Fibroblast of the aortic adventitia (primary cell): ENCODE measurements at places on chromosomes 4 and X.

DNA sequence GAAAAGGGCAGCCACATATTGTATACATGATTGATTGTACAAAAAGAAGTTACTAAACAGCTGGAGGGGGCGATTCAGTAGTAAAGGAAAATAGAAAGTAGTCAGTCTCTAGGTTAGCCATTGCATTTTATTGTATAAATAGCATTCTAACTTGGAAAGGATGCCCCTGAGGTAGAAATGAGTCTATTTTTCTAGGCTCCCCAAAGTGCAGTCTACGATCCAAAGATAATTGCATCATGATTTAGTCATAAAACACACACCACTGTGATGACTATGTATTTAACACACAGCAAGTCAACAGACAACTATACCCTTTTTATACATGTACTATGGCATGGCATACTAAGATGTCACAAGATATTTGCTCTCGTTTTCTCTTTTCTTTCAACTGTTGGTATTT, 204.9 kb downstream of the APBB2 start:
- peak; percentile 75 for DNase-seq

GRCh38 chr4:157674699-157675098, 454.2 kb downstream of the GRIA2 start:
- no peak for DNase-seq

DNA sequence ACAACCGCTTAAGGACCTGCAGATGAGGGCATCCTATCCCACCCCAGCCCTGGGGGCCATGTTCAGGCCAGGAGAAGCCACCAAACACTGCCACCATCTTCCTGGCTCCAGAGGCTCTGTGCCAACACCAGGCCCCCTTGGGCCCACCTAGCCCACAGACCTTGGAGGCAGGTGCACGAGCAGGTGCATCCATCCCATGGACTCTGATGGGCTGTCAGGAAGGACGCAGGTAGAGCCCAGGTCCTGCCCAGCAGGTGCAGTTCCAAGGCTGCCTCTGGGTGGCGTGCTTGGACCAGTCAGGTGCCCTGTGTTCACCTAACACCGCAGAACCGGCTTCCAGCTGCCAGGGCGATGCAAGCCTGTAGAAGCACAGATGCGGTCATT, 22.8 kb upstream of the PDE6B start:
- DNase-seq = no peak

GRCh38 chr4:89755220-89755619, 81.7 kb downstream of the SNCA start:
- DNase-seq = peak; percentile 4

- DNase-seq = no peak
These were observed 91.5 kb upstream of the ANKRD50 start for GRCh38 chr4:124804041-124804440.

DNA sequence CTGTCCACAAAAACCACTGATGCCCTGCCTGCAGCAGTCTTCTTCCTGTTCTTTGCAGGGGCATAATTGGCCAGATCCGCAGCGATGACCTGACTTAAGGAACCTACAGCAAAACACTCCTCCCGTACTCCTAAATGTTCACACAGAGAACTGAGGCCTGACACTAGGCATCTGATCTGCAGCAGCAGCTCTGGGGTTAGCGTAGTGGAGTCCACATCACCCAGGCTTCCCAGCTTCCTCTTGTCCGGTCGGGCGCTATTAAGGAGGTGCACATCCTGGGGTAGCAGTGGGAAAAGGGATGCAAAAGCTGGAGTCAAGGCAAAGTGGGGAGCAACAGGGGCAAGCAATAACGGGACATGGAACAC, 758 bp downstream of the SCFD2 start:
- DNase-seq = peak; percentile 23

DNA sequence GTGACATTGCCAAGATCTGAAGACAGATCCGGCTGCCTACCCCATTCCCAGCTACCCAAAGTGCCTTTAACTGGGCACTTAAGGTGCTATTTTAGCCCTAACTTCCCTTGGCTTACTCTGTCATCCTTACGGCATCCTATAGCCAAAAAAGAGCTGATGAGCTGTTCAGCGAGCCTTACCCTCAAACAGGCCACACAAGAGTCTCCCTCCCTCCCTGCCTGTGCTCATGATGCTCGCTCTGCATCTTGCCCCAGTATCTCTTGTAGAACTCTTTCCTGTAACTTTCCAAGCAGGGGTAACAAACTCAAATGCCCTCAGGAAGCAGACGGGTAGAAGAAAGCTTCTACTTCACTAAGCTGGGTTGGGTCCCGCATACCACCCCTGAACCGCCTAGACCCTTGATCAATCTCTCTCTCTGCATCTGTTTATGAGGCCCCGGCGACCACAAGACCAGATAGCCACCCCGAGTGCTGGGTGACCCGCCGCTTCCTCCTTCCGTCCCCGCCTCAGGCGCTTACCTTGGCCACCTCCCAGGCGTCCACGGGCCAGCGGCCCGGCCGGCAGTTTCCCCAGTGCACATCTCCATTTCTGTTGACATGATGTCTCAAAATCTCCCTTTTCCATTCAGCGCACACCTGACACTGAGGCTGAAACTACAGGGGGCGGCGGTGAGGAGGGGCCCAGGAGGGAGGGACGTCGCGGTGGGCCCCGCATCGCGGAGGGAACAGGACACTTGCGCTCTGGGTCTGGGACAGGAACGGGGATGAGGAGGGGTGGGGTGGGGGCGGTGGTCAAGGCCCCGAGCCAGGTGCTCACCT, 663 bp downstream of the CXorf38 start:
- DNase-seq = peak; percentile 33

- no peak for DNase-seq
These were observed 56.5 kb downstream of the PRDM5 start for GRCh38 chr4:120865985-120866384.

GRCh38 chr4:37665333-37666320, 20.5 kb downstream of the RELL1 start:
- DNase-seq = no peak

- DNase-seq = peak; percentile 2
These were observed 1.4 kb downstream of the RAI2 start for GRCh38 chrX:17859609-17860178.

DNA sequence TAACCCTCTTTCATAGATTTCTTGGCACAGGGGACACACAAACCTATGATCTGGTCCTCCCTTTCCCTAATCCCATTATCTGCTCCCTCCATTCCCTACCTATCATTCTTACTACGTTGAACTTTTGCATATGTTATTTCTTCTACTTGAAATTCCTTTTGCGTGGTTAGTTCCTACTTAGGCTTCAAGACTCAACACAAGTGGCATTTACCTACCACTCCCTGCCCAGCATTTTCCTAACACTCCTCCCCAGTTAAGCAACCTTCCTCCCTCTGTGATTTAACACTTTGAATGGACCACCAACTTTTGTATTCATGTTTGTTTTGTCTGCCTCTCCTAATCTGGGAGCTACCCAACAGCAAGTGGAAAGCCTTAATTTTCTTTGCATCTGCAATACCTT, 1113.7 kb downstream of the STIM2 start:
- DNase-seq = no peak

GRCh38 chr4:20043991-20044390, 207.7 kb upstream of the SLIT2 start:
- DNase-seq = no peak

- DNase-seq = no peak
These were observed 77.3 kb downstream of the ARSJ start for GRCh38 chr4:113901994-113902787.

DNA sequence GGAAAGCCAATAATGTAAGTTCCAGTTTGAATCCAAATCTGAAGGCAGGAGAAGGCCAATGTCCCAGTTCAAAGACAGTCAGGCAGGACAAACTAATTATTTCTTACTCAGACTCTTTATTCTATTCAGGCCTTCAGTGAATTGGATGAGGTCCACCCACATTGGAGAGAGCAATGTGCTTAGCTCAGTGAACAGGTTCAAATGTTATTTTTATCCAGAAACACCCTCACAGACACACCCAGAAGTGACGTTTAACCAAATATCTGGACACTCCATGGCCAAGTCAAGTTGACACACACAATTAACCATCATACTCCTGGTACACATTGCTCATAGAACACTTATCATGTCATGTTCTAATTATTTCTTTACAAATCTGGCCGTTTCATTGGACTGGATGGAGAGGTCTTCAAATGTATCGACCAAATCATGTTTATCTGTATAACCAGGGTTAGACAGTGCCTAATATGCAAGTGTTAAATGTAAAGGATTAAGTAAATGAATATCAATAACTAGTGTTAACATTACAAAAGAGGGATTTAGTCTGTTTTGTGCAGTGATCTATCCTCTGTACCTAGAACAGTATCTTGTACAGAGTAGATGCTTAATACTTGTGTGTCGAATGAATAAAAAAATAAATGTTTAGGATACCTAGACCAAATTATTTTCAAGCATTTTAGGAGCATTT, 27.1 kb upstream of the XK start:
- no peak for DNase-seq

DNA sequence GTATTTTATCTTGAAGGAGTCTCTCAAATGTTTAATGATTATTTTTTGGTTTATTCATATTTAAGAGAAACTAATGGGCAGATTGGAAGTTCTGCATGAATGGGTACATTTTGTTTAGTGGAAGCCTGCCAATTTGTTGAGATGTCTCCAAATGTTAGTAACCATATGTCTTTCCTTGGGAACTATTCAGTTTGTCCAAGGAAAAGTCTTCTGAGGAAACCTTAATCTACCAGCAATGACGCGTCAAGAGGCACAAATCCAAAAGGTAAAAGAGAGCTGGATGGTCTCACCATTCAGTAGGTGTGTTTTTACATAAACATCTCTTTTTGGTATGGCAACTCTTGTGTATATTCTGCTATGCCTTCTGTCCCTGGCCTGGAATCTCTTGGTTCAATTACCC, 37.4 kb upstream of the NDST3 start:
- DNase-seq = no peak

DNA sequence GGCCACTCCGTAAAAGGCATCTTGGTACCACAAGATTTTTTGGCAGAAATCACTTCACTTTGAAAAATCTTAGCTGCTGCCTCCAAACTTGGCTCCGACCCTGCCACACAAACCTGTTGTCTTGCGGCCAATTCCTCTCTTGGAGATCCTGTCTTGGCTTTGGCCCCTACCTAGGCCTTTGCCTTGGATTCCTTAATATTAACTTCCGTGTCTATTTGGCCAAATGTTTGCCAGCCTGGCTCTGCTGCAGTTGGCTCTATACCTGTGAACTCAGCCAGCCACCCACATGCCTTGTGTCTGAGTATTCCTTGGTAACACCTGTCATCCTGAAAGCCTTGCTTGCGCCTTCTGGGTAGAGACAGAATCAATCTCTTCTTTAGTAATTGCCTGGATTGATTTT, 12.5 kb downstream of the GRXCR1 start:
- DNase-seq = no peak

GRCh38 chrX:75893281-75893680, 108.2 kb upstream of the MAGEE2 start:
- no peak for DNase-seq

- peak; percentile 83 for DNase-seq
These were observed 290.7 kb upstream of the TENM3 start for GRCh38 chr4:181952478-181952877.

- no peak for DNase-seq
These were observed 380.6 kb upstream of the MAGEB2 start for GRCh38 chrX:29834764-29835163.

DNA sequence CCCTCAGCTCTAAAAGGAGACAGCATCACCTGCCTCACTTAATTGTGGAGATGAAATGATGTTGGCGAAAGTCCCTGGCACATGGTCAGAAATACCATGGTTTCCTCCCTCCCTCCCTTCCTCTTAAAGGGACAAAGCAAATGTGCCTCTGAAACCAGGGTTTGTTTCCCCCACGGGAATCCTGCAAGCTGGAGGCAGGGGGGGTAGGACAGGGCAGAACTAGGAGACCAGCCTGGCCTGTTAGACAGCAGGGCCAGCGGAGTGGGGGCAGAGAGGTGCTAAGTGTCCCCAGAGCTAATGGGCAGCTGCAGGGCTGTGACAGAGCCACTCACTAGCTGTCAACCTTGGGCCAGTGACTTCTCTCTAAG, 5.7 kb downstream of the RTL5 start:
- peak; percentile 23 for DNase-seq

DNA sequence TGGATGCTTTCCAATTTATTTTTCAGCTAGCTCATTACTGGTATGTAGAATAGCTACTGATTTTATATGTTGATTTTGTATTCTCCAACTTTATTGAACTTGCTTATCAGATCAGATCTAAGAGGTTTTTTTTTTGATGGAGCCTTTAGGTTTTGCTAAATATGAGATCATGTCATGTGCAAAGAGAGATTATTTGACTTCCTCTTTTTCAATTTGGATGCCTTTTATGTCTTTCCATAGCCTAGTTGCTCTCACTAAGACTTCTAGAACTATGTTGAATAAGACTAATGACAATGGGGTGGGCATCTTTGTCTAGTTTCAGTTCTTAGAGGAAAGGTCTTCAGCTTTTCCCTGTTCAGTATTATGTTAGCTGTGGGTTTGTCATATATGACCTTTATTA, 11.7 kb downstream of the MAGEE1 start:
- DNase-seq = no peak

DNA sequence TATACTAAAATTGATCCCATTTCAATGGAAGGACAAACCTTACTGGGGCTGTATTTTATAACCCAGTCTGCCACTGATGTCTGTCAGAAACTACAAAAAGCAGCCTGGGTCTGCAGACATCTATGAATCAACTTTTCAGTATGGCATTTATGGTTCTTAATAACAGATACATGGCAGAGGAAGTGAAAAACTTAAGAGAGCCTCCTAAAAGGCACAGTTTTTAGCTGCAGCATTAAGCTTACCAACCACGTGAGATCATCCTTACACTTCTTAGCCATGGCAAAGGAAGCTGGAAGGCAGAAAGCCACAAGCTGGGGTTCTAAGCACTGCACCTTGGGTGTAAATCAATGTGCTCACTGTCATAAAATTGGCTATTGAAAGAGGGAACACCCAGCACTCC, 16.6 kb upstream of the UGT2B17 start:
- DNase-seq = no peak

- DNase-seq = no peak
These were observed 318.6 kb upstream of the CASK start for GRCh38 chrX:42242004-42242403.

- no peak for DNase-seq
These were observed 23.7 kb downstream of the BMP2K start for GRCh38 chr4:78799551-78800495.

DNA sequence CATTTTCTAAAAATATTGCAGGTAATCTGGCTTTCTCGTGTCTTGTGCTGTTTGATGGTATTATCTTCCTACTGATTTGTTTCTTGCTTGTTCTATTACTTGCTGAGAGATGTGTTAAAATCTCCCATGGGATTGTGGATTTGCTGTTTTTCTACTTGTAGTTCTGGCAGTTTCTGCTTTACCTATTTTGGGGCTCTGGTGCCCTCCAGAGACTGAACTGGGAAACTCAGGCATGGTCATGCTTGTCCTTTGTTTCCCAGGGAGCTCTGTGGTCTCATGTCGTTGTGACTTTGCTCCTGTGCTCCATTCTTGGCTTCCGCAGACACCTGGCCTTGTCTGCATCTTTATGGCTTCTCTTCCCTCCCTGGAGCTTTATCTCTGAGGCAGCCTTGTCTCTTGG, 39.5 kb downstream of the NSD2 start:
- peak; percentile 79 for DNase-seq
